ENCODE measurements at places on chromosomes 2 and 18.

GRCh38 chr2:10089565-10090190 is 9.5 kb upstream of the CYS1 start:
- DNase-seq, result no peak

DNA sequence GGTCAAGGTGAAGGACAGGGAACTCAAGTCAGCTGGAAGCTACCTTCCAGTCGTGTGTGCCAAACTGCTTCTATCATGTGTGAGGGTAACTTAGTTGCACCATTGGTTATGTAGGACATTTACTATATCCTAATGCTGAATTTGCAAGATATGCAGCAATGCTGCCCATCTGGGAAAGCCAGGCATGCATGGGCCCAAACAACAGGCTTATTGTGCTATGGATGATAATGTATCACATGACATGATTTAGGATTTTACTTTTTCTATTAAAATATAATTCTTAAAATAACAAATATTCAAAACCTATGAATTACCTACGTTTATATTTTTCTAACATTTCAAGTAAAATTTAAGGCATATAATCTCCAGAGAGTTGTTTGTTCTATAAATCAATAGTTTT is 35.9 kb downstream of the B4GALT6 start:
- DNase-seq, result no peak

GRCh38 chr2:50346629-50347357 is 685.1 kb downstream of the NRXN1 start:
- no peak for DNase-seq

DNA sequence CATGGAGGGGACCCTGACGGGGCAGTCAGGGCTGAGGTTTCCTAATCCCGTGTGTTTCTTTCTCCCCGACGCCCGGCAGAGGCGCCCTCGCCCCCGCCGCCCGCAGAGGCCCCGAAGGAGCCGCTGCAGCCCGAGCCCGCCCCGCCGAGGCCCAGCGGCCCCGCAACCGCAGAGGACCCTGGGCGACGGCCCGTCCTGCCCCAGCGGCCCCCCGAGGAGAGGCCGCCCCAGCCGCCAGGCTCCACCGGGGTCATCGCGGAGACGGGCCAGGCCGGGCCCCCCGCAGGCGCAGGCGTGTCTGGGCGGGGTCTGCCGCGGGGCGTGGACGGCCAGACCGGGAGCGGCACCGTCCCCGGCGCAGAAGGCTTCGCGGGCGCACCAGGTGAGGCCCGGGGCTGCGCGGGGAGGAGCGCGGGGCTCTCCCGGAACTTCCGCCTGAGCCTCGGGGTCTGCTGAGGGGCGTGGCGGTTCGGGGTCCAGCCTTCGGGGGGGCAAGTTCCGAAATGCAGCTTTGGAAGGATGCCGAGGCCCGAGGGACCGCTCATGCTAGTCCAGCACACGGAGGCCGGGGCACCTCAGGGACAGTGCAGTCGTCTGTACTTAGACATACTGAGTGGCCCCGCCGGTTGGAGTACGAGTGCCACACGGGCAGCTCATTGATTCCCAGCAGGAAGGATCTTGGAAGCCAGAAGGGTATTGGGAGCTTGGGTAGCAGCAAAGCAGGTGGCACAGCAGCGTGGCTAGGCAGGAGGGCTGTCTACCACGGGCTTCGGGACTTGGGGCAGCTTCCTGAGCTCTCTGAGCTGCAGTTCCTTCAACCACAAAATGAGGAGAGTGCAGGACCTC is 60.1 kb downstream of the EMILIN2 start:
- no peak for DNase-seq

- peak; percentile 65 for DNase-seq
Measured at GRCh38 chr2:25041928-25042320, at the start of gene EFR3B. Gene EFR3B (plus strand): TSS chr2:25042076. CDS start chr2:25042313, 237 bp downstream.

DNA sequence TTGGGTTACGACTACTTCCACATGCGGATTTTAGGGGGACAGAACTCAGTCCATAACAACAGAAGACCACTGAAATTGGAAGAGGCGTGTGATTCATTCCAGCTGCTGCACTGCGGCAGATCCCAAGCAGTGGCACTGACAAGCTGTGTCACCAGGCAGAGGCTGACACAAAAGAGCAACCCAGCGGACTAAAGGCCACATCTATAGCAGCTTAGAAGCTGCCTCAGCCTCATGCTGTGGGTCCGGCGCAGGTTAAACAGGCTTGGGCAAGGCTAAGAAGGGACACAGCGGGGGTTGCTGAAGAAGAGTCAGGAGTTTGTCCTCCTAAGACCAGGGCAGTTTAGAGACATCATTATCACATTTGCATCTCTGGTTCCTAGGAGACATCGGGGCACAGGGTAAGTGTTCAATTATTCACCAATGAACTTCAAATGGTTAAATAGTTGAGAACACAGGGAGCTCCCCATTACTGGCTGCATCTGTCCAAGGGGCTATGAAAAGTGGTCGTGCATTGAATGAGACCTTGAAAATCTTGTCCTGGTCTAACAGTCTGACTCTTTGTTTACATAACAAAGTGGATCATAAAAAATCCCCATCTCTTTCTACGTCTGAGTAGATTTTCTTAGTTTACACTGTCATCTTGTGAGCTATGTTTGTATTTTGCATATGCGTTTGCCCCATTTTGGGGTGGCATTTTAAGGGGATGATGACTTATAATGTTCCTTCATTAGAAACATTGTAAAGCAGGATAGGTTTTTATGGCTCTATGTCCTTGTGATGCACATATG is 162.3 kb upstream of the TRIB2 start:
- DNase-seq, result no peak

GRCh38 chr18:63917817-63918216 is 10.1 kb downstream of the SERPINB10 start:
- no peak for DNase-seq

DNA sequence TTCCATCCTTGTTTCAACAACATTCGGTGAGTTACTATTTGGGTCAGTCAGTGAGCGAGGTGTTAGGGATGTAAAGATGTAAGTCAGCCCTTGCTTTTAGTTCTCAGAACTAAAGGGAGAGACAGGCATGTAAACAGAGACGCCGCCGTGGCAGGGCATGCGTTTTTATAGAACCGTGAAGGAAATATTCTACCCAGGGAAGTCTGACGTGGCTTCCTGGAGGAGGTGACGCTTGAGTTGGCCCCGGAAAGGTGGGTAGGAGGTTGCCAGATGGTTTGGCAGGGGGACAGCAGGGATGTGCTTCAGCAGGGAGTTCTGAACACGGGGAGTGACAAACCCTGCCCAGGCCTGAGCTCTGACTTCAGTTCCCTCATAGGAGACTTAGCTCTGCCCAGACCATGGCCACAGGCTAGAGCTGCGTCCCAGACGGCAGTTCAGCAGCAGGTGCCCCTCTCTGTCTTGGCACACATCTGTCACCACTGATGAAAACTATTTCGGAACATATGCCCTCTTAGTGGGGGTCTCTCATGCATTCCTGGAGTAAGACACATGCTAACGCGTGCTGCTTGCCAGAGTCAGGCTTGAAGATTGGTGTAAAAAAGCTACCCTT is 23.4 kb upstream of the RPL31 start:
- DNase-seq, result no peak

DNA sequence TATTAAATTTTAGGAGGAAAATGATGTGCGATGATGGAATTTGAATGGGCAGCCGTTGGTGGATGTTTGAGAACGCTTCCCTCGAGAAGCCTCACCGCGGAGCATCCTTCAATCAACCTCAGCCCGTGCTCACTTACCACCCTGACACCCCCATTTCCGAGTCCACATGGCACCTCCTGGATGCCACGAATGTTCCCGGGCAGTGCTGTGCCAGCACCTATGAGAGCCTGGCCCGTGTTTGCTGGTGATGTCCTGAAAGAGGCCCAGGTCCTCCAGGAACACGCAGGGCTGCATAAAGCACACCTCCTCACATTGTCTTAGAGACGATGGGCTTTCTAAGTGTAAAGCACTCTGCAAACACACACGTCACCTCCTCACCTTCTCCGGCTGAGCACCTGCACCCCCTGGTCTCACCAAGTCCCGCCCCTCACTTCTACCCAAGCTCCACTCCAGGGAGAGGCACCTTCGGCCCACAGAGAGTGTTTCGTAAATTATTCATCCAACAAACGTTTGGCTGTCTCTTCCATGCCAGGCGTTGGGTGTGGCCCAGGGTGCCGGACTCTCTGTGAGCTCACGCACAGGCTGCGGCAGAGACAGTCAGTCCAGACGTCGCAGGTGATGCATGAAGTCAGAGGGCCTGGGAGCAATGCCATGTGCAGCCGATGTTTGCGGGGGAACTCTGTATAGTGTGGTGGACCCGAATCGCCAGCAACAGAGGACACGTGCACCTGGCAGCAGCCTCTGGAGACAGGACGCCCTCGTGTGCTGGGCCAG is 150.0 kb downstream of the TPO start:
- no peak for DNase-seq

DNA sequence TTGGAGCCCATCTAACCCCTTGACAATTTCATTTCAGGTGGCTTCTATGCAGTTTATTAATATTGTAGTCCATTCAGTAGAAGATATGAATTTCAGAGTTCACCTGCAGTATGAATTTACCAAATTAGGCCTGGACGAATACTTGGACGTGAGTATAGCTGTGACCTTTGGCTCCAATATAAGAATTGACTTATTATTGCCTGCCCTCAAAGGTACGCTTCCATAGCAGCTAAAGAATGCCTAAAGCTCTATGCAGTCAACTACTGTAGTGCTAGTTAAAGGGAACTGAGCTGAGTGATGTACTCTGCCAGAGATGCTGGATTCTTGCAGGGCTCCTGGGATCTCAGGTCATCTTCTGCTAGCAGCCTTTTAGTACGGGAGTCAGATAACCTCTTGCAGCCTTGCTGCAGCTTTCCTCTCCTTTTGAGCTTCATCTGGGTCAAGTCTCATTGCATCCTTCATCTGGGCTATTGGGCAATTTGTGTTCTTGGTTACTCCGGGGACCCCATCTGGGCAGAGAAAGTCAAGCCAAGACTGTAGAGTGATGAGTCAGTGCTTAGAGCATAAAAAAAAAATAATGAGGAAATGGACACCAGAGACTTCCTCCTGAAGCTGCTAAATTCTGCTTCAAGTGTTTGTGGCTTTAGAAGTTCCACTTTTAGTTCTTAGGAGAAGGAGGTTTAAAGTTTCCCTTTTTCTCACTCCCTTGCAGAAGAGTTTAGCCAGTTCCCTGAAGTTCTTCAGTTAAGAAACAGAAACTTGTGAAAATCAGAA is 105.6 kb downstream of the PRPF40A start:
- no peak for DNase-seq

DNA sequence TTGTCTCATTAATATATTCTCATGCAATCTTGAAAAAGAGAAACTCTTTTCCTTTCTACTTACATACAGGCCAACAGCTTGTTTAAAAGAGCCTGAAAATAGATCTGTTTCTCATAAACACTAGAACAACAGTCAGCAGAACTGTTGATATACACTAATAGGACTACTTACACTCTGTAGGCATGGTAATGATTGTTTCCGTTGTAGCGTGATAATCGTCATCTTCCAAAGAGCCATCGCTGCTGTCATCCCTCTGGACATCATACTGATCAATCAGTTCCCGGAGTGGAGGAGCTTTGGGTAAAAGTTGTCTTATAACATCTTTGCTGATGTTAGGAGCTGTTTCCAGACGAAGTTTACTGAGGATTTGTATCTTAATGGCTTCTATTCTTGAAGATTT is 476 bp downstream of the MSTN start:
- DNase-seq, result no peak

- DNase-seq, result no peak
Measured at GRCh38 chr2:58131191-58132011, 84.8 kb downstream of the VRK2 start.

DNA sequence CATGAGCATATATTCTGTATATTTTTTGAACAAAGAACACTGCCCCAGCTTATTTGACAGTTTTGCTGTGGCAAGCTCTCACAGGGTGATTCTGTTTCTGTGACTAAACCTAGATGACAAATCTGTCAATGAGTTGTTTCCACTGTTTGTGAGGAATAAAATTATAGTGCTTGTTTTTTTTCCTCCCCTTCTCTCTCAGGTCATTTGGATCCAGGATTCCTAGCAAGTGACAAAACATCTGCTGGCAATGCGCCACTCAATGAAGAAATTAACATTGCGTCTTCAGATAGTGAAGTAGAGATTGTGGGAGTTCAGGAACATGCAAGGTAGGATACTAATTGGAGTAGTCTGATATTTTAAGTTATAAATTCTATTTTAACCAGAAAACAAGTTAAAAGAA is 149.3 kb downstream of the HAUS1 start:
- no peak for DNase-seq

DNA sequence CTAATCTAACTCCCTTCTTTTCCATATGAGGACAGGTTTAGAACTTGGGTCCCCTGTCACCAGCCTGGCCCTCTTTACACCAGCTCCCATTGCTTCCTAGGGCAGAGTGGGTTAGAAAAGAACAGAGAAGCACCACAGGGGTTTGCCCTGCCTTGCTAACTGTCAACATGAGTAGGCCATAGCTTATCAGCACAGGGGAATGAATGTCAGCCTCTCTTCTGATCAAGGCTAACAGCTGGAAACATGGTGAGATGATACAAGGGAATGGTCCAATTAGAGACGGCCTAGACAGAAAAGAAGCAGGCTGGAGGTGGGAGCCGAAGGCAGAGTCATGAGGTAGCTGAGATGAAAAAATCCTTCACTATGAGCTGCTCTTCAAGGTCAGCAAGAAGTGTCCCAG is 189.4 kb upstream of the ACAA2 start:
- DNase-seq, result no peak

GRCh38 chr2:20291106-20291564 is 59.5 kb downstream of the PUM2 start:
- DNase-seq, result no peak

DNA sequence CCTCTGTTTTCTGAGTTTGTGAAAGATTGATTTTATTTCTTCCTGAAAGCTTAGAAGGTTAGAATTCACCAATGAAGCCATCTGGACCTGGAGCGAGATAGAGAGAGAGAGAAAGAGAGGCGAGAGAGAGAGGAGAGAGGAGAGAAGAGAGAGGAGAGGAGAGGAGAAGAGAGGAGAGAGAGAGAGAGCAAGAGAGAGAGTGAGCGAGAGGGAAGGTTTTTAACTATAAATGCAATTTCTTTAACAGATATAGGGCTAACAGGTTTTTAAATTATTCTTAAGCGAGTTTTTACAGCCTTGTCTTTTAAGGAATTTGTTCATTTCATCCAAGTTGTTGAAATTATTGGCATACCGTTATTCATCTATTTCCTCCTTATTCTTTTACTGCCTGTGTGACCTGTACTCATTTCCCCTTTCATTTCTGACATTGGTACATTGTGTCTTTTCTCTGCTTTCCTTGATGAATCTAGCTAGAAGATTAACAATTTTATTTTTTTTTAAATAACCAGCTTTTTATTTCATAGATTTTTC is 56.1 kb downstream of the BABAM2 start:
- DNase-seq, result no peak

DNA sequence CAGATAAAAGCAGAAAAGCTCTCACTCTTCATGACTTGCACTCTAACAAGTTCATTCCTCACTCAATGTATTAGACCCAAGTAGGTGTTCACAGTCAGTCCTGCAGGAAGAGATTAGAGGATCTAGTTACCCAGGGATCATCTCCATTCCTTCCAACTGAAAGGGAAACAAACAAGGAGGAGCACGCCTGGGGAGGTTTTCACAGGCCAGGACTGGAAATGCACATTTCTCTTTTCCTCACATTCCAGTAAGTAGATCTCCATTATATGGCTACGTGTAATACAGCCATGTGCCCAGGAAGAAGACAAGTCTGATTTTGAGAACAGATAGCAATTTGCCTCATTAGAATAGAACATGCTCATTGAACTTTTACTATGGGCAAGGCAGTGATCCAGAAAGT is 1132.2 kb upstream of the FAM98A start:
- no peak for DNase-seq

- DNase-seq, result no peak
Measured at GRCh38 chr2:234334756-234335155, 162.1 kb downstream of the ARL4C start.
